ENCODE measurements at places on chromosomes 5 and 9.

DNA sequence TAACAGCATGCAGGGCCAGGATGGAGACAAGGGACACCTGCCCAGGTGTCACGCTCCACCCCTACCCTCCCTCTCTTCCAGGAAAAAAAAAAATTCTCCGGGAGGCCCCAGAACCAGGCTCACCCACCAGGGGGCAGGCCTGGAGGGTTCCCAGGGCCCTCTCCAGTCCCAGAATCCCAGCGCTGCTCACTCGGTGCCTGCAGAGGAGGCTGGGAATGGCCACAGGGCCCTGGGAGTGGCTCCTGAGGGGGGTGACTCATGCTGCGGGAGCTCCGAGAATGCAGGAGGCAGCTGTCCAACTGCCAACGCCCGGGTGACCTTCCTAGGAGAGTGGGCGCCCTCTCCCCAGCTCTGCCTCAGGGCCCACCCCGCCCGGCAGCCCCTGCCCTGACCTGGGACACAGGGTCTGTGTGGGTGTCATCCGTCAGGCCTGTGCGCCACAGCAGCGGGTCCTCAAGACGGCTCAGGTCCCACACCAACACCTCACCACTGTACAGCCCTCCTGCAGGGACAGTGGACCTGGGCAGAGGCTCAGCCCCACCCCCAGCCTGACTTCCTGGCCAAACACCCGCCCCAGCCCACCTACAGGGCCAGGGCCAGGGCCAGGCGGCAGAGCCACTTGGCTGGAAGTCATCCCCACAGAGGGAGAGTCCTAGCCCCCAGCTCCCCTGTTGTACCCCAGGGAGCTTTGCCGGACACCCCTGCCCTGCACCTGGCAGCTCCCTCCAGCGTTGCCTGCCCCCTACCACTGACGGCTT is 21.2 kb downstream of the DYNC2I2 start:
- peak; percentile 98 for ATAC-seq

GRCh38 chr5:165175041-165175440 is 1669.6 kb downstream of the MAT2B start:
- ATAC-seq: no peak

DNA sequence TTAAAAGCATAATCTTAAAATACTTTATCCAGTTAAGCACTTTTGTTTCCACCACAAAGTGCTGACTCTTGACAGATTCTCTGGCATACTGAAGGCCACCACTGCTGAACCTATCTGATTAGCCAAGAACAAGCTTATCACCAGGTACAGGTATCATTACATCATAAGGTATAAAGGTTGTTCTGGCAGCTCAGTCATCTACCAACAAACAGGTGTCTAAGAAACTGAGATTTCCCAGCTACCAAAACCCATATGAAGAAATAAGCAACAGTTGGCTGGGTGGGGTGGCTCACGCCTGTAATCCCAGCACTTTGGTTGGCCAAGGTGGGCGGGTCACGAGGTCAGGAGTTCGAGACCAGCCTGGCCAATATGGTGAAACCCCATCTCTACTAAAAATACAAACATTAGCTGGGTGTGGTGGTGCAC is 5.0 kb downstream of the MTMR12 start:
- ATAC-seq: no peak

GRCh38 chr5:181131514-181131913 is 545 bp upstream of the OR2V1 start:
- ATAC-seq: no peak

DNA sequence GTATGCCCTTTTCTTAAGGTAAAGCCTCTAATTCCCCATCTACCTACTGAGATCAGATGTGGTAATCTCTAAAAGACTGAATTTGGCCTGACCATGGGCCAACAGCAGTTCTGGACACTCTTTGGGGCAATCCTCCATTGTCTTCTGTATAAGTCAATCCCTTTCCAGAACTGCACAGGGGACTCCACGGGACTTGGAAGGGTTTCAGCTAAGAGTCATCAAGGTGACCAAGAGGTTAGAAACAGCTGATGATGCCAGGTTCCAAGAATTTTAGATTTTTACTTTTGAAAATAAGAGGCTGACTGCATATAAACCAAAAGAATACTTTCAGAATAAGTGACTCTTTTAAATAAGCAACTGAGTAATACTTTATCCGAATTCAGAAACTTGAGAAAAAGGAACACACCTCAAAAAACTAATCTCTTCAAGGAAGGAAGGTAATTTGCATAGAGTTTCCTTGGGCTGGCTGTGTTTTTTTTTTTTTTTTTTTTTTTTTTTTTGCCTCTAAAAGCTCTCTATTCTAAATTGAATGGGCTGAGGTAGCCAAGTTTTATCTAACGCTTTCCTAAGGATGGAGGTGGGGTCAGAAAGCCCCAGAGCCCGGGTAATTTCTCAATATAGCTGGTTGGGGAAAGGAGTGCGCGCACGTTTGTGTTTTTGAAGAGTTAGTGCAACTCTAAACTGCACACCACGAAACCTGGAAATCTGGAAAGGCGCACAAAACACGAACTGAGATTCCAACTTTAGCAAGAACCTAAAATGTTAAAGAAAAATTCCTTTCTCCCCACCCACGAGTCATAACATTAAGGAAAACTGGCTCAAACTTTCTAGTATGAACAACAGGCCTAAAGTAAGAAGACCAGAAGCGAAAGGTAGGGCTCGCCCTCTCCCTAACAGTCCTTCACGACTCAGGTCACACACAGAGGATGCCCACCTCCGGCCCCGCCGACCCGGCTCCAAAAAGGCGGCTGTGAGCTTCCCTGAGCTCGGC is 1.3 kb downstream of the VCP start:
- ATAC-seq: no peak

- no peak for ATAC-seq
These were observed 1209.3 kb upstream of the C9orf72 start for GRCh38 chr9:28782630-28783029.

DNA sequence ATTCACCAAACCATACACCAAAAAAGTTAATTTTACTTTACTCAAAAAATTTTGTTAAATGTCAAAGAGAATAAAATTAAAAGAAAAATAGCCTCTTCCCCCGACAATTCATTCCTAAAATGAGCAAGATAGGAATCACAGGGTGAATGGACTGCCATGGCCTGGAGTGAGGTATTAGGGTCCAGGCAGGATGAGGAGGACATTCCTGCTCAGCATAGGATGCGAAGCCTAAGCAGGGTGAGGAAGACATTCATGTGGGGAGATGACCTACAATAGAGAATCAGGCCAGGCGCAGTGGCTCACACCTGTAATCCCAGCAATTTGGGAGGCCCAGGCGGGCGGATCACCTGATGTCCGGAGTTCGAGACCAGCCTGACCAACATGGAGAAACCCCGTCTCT is 8.4 kb downstream of the NUDCD2 start:
- no peak for ATAC-seq

- ATAC-seq: no peak
These were observed 247.7 kb downstream of the ENC1 start for GRCh38 chr5:74392711-74393351.

GRCh38 chr5:128432913-128433440 is 105.1 kb downstream of the FBN2 start:
- no peak for ATAC-seq

DNA sequence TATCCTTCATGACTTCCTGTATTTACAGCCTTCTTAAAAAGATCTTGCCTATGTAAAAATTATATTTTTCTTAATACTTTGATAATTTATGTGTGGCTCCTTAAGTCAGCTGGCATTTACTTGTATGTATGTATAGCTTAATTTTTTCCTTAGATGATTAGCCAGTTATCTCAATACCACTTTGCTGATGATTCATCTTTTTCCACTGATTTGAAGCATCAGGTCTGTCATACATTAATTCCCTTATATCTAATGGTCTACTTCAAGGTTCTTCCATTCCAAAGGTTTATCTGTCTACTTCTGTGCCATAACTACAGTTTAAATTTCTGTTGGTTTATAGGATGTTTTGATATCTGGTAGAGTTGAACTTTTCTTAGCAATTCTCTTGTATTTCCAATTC is 44.9 kb upstream of the MTMR12 start:
- no peak for ATAC-seq

- ATAC-seq: no peak
These were observed 155.3 kb downstream of the SNX18 start for GRCh38 chr5:54672871-54673270.

DNA sequence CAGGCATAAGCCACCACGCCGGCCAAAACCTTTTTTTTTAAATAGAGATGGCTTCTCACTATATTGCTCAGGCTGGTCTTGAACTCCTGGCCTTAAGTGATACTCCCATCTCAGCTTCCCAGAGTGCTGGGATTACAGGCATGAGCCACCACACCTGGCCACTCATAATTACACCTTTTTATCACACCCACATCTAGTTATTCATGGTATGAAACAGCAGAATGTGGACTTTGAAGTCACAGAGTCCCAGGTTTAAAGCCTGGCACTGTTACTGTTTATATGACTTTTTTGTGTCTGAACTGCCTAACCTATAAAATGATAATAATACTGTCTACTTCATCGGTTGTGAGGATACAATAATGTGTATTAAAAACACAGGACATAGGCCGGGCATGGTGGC is 23.1 kb downstream of the ZNF346 start:
- no peak for ATAC-seq

- no peak for ATAC-seq
These were observed 275.2 kb downstream of the SMARCA2 start for GRCh38 chr9:2290382-2290781.
